ENCODE measurements at places on chromosomes 4 and X.

DNA sequence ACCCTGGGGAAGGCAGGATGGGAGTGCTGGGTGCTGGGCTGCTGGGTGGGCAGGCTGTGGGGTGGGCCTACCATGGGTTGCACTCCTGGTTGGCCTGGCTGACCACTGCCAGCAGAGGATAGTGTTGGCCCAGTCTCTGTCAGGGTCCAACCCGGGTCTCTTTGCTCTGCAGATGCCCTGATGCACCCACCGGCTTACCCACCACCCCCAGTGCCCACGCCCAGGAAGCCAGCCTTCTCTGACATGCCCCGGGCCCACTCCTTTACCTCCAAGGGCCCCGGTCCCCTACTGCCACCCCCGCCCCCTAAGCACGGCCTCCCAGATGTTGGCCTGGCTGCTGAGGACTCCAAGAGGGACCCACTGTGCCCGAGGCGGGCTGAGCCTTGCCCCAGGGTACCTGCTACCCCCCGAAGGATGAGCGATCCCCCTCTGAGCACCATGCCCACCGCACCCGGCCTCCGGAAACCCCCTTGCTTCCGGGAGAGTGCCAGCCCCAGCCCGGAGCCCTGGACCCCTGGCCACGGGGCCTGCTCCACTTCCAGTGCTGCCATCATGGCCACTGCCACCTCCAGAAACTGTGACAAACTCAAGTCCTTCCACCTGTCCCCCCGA is 14.2 kb upstream of the ADD1 start:
- no peak for DNase-seq

GRCh38 chrX:104721854-104722253 is 155.9 kb downstream of the IL1RAPL2 start:
- DNase-seq = no peak

GRCh38 chr4:182806259-182807252 is 110.6 kb downstream of the DCTD start:
- peak; percentile 56 for DNase-seq

DNA sequence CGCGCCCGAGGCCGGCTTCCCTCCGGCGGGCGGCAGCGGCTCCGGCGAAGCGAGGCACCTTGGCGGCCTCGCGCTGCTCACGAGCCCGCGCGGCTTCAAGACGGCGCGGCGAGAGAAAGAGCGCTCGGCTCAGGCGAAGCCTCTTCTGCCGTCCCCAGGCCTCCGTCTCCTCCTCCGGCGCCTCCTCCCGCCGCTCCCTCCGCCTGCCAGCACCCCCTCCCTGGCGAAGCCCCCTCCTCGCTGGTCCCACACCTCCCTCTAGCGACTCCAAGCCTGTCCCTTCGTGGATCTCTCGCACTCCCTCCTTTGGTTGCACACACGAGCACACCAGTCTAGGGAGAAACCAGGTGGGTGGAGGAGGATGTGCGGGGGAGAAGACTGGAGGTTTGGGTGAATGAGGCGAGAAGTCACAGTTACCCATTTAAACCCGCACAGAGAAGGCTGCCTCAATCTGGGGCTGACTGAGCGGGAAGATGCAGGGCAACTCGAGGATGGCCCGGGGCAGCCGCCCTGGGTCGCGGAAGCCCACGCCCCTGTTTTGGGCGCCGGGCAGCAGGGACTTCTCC is at the start of gene CAMK2D:
Gene CAMK2D, minus strand, starts transcription at position 119 of the 566 bp plus-strand sequence. CDS start 670 bp downstream, outside the sequence.
- DNase-seq = peak; percentile 77

DNA sequence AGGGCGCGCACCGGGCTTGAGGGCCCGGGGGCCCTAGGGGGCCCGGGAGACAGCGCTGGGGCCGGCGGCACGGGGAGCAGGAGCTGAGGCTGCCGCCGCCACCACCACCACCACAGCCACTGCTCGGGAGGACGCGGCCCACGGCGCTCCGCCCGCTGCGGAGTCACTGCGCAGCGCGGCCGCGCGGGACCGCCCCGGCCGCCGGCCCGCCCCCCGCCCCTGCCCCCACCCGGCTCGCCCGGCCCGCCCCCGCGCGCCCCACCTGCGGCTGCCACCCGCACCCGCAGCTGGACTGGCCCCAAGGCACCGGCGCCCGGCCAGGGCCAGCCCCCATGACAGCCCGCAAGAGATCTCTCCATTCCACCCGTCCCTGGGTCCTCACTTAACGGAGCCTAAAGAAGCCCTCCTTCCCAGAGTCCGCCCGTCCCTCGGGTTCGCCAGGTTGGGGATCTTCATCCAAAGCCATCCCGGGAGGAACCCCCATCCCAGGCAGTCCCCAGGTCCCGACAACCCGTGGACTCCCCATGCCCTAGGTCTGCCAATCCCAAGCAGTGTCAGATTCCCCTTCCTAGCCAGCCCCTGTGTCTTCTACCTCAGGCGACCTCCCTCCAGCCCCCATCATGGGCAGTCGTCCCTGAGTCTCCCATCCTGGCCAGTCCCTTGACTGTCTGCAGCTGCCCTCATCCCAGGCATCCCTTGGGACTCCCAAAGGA is 40.0 kb upstream of the IQSEC2 start:
- no peak for DNase-seq

DNA sequence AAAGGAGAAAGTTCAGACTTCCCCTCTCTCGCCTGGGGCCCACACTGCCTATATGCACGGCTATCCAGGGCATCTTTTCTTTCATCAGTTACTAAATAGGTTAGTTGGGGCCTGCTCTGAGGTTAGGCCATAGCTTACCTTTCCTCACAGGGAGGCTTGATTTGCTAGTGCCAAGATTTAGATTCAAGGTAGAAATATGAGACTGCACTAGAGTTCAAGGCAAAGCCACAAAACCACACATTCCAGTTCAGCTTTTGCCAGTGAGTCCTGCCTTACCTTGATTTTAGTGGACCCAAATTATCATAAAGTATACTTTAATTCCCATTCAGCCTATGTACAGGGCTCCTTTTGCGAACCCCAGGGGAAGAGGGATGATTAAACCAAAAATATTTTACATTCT is 762.8 kb downstream of the PDHA2 start:
- DNase-seq = no peak

DNA sequence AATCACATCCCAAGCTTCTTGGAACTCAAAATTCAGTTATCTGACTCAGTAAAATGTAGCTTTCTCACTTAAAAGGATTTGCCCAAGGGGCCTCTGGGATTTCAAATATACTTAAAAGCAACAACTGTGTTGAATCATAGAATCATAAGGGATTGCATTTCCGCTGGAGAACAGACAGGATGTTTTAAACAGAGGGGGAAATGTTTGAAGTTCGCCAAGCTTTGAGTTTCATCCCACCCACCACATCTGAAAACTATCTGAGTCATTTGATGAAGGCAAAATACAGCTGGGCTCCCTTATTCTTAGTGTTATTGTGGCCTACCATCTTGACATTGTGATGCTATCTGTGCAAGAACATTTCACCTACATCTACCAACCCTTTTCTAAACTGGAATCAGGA is 73.5 kb downstream of the PPP1R2C start:
- DNase-seq = no peak

GRCh38 chr4:65724973-65725372 is 54.7 kb upstream of the EPHA5 start:
- DNase-seq = no peak

- DNase-seq = no peak
Observed at GRCh38 chr4:6290256-6290655, 20.6 kb downstream of the WFS1 start.

DNA sequence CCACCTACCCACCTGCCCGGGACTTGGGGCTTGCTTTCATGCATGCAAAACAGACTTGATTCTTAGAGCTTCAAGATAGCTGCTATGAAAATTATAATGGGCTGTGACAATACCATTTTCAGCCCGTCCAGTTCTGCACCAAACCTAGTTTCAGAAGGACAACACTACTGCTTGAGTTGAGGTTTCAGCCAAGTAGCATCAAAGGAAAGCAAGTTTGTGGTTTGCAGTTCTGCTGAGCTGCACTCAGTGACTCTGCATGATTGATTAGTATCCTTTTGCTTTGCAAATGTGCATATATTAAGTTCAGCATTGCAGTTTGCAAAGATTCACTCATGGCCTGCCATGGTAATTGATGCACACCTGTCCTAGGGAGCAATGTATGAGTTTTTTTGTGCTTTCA is 442.7 kb downstream of the RPA4 start:
- DNase-seq = no peak

DNA sequence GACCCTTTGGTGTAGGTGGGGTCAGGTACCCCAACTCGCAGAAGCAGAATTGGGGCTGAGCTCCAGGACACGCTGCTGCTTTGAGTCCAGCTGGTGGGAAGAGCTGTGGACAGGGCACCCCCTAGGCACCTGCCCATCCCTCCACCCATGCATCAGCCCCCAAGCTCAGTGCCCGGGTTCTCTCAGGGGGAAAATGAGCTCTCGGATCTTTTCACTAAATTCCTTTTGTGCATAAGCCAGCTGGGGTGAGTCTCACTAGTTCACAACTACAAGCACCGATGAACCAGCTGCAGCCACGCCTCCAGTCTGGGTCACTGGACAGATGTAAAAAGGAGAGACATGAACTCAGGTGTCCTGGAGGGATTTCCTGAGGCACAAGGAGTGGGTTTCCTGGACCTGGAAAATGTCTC is 286.8 kb downstream of the CRLF2 start:
- no peak for DNase-seq

GRCh38 chrX:72123471-72124185 is 8.1 kb downstream of the RTL5 start:
- DNase-seq = no peak

GRCh38 chrX:37722595-37722994 is 37.0 kb downstream of the XK start:
- DNase-seq = no peak

DNA sequence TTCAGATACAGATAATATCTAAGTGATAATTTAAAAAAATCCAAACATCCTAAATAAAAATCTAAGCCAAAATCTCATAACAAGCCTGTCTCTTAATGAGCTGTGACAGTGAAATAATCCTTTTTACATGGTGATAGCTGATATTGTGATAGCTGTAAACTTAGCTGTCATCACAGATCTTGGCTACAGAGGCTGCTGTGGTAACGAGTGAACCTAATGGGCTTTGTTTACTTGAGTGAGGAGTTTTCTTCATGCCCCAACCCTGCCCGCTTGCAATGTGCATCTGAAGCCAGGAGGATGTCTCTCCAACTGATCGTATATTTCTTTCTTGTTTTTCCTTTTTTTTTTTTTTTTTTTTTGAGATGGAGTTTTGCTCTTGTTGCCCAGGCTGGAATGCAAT is 41.5 kb upstream of the YTHDC1 start:
- no peak for DNase-seq

- DNase-seq = no peak
Observed at GRCh38 chr4:128582427-128582870, 227.1 kb upstream of the JADE1 start.

DNA sequence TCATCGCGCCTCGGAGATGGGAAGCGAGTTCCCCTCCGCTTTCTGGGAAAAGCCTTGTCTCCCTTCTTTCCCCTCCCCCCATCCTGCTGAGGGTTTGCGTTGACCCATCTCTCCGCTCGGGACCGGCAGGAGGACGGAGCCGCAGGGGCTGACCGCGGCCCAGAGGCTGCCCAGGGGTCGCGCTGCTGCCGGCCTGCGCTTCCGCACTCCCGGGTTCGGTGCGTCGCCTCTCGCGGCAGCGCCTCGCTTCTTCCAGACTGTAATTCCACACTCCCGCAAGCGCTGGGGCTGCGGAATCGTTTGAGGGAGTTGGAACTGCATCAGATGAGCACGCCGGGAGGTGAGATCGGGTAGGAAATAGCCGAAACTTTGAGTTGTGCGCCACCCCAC is 88.3 kb downstream of the BCOR start:
- DNase-seq = no peak

DNA sequence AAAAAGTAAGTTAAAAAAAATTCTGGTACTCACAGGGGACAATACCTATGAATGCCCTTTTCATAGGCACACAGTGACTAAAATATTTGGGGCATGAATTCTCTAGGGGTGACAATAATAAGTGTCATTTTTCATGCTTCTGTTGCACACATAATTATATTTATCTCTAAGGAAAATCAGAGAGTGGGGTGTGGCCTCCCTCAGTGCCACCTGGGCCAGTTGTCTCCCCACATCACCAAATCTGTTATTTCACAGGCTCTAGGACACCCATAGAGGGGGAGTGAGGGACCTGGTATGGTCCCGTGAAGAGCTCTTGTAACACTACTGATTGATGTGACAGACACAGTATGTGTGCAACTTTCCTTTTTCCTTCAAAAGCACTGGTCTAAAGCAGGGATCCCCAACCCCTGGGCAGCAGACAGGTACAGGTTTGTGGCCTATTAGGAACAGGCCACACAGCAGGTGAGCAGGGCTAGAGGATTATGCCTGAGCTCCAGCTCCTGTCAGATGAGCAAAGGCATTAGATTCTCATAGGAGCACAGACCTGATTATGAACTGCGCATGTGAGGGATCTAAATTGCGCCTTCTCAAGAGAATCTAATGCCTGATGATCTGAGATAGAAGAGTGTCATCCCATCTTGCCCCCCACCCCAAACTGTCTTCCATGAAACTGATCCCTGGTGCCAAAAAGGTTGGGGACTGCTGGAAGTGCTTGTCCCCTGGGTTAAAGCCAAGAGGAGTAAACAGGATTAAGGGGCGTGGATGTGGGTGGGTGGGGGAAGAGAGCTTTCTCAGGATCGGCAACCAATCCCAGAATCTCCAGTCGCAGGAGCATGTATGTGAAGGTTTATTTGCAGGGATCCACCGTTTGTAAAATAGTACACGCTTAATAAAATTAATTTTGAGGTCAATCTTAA is 856 bp downstream of the SLC9B1 start:
- no peak for DNase-seq

GRCh38 chr4:83658806-83659205 is 122.9 kb downstream of the GPAT3 start:
- DNase-seq = no peak

GRCh38 chr4:51842167-51842553 is 793 bp upstream of the DCUN1D4 start:
- no peak for DNase-seq

- no peak for DNase-seq
Observed at GRCh38 chrX:99078301-99078700, 1331.8 kb downstream of the PCDH19 start.

GRCh38 chrX:130165181-130165702 is 399 bp downstream of the AIFM1 start:
- no peak for DNase-seq

DNA sequence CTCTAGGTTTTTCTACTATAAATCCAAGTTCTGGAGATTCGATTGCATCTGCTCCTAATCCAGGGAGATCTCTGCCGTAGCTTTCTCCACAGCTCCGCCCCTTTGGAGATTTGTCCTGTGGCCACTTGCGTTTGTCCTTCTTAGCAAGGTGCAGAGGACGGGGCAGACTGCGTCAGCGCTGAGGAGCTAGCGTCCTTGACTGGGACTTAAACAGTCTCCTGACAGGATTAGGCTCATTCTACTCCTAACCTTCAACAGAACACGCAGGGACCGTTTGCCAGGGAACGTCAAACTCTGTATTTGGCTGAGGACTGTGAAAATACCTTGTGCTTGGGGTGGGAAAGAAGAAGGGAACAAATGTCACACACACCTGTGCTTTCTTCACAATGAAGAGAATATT is 38.6 kb downstream of the SORBS2 start:
- no peak for DNase-seq

DNA sequence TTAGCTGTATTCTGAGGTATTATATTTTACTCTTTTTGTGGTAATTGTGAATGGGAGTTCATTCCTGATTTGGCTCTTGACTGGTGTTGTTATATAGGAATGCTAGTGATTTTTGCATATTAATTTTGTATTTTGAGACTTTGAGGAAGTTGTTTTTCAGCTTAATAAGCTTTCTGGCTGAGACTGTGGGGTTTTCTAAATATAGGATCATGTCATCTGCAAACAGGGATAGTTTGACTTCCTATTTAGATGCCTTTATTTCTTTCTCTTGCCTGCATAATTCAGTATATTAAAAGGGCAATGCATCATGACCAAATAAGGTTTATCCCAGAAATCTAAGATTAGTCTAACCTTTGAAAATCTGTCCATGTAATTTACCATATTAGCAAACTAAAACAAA is 44.7 kb upstream of the EPGN start:
- no peak for DNase-seq

All from stimulated activated CD8-positive, alpha-beta memory T cell treated with anti-CD3 and anti-CD28 coated beads, Interleukin-4, amount 100 ng/mL, for 24 hours (primary cell).